IMR-90 (cell line): ENCODE measurements at places on chromosomes 1 and 21.

- no peak for DNase-seq
Observed at GRCh38 chr1:25118546-25118945, 113.8 kb downstream of the SYF2 start.

- peak; percentile 51 for DNase-seq
Observed at GRCh38 chr1:225651376-225651871, 1.5 kb downstream of the ENAH start.

DNA sequence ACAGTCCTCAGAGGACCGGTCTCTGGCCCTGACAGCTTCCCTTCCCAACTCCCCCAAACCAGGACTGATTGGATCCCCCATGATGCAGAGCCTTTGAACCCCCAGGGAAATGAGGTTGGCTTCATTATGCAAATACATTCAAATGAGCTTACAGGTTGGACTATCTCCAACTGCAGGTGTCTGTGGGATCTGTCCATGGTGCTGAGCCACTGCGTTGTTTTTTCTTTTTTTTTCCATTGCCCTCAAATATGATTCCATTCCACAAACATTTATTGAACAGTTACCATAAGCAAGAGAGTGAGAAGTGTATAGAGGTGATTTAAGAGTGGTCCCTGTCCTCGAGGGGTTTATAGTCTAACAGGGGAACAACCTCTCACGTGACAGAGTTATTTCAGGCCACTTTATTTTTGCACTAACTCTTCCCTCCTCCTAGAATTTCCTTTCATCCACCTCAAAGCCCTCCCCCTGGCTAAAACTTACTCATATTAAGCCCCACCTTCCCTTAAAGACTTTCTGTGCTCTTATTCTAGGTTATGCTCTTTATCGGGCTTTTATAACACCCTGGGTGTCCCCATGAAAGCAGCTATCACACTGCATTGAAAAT is 21.9 kb downstream of the DLGAP3 start:
- DNase-seq: no peak

GRCh38 chr1:213737398-213738035 is 250.3 kb upstream of the PROX1 start:
- DNase-seq: no peak

DNA sequence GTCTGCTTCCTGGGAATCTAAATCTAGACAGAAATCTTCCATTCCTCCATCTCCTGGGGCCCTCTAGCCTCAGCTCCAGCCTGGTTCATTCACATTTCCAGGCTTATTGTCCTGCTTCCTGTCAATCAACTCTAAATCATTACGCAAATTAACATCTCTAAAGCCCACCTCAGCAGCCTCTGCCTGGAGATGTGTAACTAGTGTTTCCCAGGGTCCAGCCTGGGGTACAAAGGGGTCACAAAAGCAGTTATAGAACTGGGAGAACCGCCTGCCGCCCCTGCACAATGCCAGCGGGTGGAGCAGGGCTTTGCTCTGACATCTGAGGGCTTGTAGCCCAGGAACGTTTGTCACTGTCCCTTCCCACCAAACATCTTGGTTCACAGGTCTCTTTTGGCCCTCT is 373.5 kb downstream of the RRAGC start:
- DNase-seq: no peak

DNA sequence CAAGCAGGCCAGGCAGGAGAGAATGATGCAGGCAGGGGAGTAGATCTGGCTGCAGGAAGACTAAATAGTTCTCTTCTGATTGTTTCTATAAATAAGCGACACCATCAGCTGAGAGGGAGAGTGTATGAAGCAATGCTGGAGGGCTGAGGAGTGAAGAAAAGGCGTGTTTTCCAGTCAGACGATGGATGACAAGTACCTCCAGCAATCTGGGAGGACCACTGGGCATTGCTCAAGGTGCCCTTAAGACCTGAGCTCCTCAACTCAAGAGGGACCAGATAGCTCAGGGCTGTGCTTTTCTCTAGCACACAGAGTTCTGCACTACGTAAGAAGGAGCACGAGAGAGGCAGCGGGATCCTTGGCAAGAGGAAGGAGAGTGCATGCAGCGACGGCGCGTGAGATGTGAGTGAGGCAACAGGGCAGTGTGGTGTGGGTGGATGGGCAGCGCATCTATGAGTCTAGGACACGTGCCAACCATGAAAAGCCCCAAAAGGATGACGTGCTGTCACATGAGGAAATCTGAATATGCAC is 36.0 kb downstream of the PABPC4 start:
- peak; percentile 77 for DNase-seq

DNA sequence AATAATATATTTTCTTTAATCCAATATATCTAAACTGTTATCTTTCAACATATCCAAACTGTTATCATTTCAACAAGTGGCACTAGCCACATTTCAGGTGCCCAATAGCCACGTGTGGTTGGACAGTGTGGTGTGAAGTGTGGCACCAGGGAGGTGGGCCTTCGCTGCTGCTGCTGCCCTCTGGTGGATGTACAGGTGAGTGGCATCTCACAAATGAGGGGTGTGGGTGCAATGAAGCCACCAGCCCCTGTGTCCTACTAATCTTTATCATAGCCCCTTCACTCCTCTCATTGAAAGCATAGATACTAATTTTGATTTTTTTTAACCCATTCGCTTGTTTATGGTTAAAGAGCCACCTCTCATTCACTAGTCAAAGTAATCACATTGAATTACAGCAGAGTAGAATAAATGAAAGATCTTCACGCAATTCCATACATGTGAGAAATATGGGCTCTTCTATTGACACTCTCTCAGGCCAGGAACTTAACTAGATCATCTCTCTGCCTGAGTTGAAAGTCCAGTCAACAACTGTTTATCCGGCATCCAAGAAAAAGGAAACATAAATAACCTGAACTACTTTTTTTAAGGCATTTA is 499.2 kb downstream of the OMA1 start:
- DNase-seq: no peak

DNA sequence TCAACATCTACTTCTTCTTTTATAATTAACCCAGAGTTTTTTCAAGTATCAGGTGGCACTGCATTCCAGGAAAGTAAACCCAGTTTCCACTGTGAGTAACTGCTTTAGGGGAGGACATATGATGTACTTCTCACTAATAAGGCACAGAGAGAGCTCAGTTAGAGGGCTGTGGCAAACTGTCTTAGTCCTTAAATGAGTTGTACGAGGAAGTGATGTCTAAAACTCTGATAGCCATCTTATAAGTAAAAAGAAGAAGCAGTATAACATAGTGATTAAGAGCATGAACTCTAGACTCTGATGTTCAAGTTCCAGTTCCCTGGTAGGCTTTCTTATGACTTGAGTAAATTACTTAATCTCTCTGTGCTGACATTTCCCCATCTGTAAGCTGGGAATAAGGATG is 58.7 kb upstream of the PTGS2 start:
- no peak for DNase-seq

DNA sequence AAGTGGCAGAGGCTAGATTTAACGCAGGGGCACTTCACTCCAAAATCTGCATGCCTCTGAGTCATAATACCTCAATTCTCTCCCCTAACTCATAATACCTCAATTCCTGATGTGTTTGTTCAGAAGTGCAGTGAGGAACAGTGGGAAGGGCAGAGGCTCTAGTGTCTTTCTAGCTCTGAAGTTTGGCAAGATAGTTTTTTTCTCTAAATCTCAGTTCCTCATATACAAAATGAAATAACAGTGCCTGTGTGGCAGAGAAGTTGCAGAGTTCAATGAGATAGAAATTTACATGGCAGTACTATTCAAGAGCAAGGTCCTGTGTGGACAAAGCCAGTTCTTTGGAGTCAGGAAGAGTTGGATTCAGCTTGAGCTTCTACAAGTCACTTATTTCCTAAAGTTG is 9.8 kb downstream of the JUN start:
- DNase-seq: no peak

- peak; percentile 19 for DNase-seq
Observed at GRCh38 chr1:24142546-24143534, at the start of gene IL22RA1. IL22RA1 (minus strand) TSS chr1:24143140; CDS start chr1:24143082, 58 bp downstream.

GRCh38 chr1:32650248-32650751 is at the start of gene ZBTB8OS:
ZBTB8OS (minus strand) TSS chr1:32650550; CDS start chr1:32650529, 21 bp downstream.
- peak; percentile 92 for DNase-seq

- peak; percentile 96 for DNase-seq
Observed at GRCh38 chr1:8097077-8097799, 71.1 kb upstream of the ERRFI1 start.

GRCh38 chr1:182629499-182630096 is 25.4 kb upstream of the RGS16 start:
- no peak for DNase-seq
